Gastroesophageal sphincter (tissue), 4 donors: ENCODE measurements at places on chromosomes 6 and 20. TPM values are rescaled to one million over a fixed set of nuclear protein-coding genes. Genes with fewer than 3 reads are reported as not detected.

The DPPA5 gene
- not detected for total RNA-seq

The PAK5 gene
- 6.6 TPM for total RNA-seq

The CLVS2 gene
- total RNA-seq, result 0.50 TPM

The PI3 gene
- not detected for total RNA-seq

The SCGN gene
- 3.6 TPM for total RNA-seq

- no peak for ATAC-seq
Observed at GRCh38 chr6:142764311-142764710, 180.7 kb downstream of the HIVEP2 start.

DNA sequence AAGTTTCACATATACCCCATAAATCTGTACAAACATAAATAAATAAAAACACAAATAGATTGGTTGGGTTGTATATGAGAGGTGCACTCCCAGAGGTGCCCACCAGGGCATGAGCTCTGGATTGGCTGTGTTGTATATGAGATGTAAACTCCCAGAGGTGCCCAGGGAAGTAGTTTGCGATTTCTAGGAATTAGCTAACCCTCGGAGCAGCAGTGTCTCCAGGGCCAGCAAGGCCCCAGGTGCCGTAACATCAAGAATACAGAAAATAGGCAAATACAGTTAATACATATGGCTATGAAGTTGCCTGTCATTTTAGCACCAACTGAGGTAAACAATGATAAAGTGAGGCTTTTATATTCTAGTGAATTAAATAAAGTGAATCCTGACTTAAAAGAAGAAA is 5.4 kb upstream of the GINM1 start:
- ATAC-seq, result no peak

- no peak for ATAC-seq
Observed at GRCh38 chr6:91669154-91669870, 1082.4 kb upstream of the MAP3K7 start.

DNA sequence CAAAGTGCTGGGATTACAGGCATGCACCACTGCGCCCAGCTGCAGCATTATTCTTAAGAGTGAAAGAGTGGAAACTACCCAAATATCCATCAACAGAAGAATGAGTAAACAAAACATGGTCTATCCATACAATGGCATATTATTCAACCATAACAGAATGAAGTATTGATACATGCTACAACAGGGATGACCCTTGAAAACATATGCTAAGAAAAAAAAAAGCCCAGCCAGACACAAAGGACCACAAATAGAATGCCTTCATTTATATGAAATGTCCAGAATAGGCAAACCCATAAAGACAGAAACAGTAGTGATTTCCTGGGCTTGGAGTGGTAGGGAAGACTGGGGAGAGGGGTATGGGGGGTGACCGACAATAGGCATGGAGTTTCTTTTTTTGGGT is 7.1 kb downstream of the TUBB2B start:
- ATAC-seq, result no peak

DNA sequence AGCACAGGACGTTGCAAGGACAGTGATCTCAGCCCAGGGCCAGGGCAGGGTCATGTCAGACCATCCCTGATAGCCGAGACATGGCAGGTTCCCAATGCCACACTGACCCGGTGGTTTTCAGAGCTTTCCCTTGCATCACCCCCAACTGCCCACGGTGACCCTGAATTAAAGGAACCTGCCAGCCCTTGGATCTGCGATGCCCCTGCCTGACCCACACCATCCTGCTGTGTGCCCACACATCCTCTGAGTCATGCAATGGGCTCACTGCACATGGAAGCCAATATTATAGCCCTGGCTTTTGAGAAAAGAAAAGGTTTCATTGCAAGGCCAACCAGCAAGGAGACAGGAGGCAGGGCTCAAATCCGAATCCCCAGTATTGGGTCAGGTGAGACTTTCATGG is 132.6 kb upstream of the CST7 start:
- no peak for ATAC-seq

GRCh38 chr6:4010689-4011090 is 68.2 kb downstream of the FAM217A start:
- ATAC-seq, result no peak

- no peak for ATAC-seq
Observed at GRCh38 chr6:20789162-20789561, 254.9 kb downstream of the CDKAL1 start.

GRCh38 chr6:169489563-169490245 is 212.1 kb downstream of the WDR27 start:
- ATAC-seq, result no peak

DNA sequence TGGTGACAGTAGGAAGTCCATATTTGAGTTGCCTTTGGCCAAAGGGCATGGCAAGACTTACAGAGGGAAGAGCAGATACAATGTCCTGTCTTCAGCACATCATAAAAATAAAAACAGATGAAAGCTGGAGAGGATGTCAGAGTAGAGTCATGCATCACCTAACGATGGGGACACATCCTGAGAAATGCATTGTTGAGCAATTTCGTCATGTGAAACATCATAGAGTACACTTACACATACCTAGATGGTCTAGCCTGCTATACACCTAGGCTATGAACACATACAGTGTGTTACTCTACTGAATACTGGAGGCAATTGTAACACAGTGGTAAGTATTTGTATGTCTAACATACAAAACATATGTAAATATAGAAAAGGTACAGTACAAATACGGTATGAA is 75.6 kb downstream of the VEGFA start:
- no peak for ATAC-seq

DNA sequence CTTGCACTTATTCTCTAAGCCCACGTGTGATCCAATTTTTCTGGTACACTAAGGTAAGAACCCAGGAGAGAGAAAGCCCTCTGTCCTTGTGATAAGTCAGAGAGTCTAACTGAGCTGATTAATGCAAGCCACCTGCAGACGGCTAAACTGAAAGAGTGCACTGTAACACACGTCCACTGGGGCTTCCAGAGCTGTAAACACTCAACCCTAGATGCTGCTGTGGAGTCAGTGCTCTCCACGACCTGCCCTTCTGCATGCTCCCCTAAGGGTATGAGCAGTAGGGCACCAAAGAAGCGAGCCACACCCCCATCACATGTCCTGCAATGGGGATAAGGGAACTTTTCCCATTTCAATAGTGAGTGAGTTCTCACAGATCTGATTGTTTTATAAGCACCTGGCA is 55.7 kb downstream of the TXLNB start:
- ATAC-seq, result no peak

DNA sequence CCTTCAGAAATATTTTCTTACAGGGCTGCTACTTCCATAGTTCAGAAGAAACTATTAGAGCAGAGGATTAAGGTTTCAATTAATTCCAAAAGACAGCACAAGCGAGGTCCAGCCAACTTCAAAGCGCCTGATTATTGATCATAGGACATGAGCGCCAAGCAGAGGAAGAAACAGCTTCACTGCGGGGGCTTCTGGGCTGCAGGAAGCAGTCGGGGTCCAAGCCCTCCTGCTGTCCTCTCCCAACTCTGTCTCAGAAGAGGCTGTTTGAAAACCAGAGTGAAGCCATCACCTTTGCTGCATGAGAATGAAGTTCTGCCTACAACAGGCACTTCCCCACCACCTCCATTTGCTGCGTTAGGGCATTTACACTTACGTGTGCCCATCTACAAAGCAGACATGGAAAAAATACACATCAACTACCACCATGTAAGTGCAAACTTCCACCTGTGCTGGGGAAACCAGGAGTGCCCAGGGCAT is 23.9 kb downstream of the SUMO4 start:
- no peak for ATAC-seq

GRCh38 chr6:39421383-39422225 is 99.1 kb upstream of the KCNK16 start:
- ATAC-seq, result no peak
